ENCODE measurements at places on chromosomes 5 and 9.

DNA sequence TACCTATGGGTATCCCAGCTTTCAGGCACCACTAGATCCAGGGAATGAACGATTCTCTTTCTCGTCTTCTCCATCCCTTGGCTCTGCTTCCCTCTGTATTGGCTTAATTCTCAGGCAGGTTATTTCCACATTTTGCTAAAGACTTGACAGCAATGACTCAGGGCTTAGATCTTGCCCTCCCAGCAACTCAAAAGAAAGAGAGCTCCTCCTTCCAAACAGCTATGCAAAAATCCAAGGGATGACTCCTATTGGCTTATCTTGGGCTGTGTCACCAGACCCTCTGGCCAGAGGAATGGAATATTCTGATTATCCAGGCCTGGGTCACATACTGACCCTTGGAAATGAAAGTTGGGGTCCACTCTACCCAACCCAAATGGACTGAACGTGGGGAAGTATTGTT is 270.2 kb downstream of the NTRK2 start:
- DNase-seq, result no peak

GRCh38 chr9:89153232-89154017 is 25.2 kb downstream of the SHC3 start:
- DNase-seq, result peak; percentile 25

- DNase-seq, result no peak
Observed at GRCh38 chr5:80238778-80239679, 16.8 kb downstream of the SERINC5 start.

DNA sequence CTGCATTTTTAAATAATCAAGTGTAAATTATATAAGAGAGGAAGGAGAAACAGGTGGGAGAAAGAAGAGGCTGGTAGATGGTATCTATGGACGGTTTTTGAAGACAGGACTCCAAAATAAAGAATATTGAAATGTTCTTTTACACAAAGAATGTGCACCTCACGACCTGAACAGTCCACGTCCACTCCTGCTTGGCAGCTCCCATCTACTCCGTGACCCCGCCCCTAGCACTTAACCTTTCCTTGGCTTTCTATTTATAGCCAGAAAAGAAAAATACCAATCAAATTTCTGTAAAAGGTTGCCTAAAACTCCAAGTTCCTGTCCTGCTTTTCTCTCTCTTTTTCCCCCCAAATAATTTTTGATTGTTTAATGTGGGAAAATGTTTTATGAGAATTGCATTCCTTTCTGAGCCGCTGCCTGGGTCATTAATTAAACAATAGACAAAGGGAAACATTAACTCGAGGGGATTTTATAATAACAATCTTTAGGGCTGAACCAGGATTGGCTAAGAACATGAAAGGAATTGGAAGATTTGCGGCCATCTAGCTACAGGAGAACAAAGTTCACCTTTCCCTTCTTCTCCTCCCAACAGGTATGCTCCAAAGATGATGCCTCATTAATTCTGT is 173.6 kb upstream of the MAP3K1 start:
- DNase-seq, result no peak

DNA sequence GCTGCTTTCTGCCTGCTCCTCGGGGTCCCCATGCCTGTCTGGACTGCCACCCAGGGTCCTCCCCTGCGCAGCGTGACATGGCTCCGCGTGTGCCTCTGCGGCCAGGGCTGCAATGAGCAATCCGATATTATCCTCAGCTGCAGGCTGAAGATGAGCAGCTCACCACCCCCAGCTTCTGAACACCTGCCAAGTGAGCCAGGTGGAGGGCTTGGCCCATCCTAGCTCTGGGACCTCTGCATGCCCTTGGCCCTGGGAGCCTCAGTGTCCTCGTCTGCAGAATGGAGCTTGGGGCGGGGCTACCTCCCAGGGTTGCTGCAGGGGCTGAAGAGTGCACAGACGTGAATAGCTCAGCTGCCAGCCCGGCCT is 4.1 kb upstream of the MYMK start:
- DNase-seq, result no peak

GRCh38 chr5:160173-160510 is 31.2 kb upstream of the LRRC14B start:
- no peak for DNase-seq

- no peak for DNase-seq
Observed at GRCh38 chr9:92713528-92713927, 43.6 kb upstream of the IPPK start.

GRCh38 chr5:14245132-14245925 is 102.2 kb downstream of the TRIO start:
- DNase-seq, result no peak

DNA sequence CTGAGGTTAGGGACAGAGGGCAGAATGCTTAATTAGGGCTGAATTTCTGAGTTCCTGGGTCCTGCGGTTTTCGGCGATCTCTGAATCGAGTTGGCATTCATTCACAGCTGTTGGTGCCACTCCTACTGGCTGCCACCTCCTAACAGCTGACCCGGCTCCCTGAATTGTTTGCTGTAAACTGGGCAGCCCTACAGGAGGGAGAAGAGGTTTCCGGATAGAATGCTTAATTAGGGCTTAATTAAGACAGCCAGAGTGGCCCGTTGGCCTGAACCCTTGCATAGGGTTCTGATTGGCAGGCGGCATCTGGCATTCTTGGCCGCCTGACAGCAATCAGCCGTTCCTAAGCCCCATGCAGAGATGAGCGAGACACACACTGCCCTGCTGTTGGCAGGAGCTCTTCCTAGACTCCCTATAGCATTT is 25.7 kb downstream of the FRMPD1 start:
- DNase-seq, result no peak

GRCh38 chr5:1017056-1017455 is 8.5 kb downstream of the NKD2 start:
- DNase-seq, result no peak
